ENCODE measurements at places on chromosomes 5 and 9.

DNA sequence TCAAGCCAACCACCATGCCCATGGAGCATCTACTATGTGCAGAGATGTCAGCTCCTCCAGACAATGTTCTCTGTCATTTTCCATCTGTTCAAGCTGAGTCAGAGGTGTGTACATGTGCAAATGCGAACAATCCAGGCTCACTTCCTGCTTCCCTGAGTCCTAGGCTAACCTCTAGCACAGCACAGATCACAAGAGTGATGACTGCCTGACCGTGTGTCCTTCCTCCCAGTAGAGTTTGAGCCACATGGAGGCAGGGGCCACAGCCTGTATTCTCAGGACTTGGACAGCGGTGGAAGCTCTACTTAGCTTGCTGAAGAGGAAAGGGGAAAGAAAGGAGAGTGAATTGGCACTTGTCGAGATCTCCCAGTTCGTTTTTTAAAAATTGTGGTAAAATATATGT, 87.2 kb downstream of the KCNIP1 start:
- DNase-seq, result no peak

- no peak for DNase-seq
These were observed 29.3 kb downstream of the PCDH1 start for GRCh38 chr5:141848744-141849414.

DNA sequence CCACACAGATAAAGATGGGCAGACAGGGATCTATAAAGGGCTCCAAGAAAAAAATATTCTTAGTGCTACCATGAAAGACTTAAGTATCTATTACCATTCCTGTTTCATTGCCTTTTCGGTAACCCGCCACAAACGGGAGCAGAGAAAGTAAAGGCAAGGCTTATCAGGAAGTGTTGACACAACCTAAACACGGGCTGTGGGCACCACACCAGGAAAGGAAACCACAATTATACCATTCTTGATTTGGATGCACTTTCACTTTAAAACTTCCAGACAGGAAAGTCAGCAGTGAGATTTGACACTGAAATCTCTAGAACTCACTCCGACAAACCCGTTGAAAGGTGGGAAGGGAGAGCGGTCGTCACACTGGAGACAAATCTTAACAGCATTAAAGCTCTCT, 6.5 kb downstream of the TLE1 start:
- no peak for DNase-seq

DNA sequence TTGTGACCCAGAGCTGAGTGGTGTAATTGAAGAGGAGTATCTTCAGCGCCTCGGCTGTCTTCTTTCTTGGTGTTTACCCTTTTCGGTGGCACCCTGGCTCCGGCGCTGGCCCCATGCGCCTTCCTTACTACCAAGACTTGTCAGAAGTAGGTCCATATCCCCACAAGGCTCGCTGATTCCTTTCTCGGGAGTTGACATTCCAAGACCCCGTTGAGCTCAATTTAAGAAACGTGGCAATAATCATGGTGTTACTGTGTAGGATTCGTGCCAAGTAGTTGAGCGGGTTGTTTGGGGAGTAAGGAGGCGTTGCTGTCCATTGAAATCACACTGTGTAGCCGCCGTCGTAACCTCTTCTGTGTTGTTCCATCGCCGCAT, 795 bp downstream of the NDUFAF2 start:
- no peak for DNase-seq

DNA sequence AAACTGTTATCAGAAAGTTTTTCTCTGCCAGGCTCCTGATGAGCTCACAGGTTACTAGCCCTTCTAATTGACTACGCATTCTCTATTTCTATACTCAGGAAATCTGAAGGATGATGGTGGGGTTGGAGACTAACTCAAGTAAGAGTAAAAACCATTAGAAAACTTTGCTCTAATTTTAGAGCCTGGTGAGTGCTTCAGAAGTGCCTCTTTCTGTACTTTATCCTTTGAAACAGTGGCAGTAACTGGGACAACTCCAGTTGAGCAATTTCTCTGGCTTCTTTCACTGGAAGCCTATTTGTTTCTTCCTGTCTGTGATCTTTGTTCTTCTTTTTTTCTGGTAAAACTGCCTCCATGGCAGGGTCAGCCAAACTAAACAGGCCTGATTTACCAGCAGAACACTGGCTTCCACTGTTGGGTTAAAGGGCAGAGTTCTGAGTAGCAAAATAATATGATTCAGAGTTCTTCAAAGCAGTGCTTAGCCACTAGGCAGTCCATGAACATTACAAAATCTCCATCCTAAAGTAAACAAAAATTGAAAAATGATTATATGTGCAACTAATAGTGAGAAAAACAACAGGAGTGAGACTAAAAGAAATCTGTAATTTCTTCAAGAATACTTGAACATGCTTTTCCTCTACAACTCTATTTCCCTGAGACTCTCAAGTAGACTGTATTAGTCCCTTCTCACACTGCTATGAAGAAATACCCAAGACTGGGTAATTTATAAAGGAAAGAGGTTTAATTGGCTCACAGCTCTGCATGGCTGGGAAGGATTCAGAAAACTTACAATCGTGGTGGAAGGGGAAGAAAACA, 79.8 kb downstream of the MROH2B start:
- no peak for DNase-seq

GRCh38 chr9:16664211-16664610, 206.3 kb downstream of the BNC2 start:
- DNase-seq, result no peak

GRCh38 chr5:154466147-154466546, 11.9 kb downstream of the HAND1 start:
- DNase-seq, result no peak

DNA sequence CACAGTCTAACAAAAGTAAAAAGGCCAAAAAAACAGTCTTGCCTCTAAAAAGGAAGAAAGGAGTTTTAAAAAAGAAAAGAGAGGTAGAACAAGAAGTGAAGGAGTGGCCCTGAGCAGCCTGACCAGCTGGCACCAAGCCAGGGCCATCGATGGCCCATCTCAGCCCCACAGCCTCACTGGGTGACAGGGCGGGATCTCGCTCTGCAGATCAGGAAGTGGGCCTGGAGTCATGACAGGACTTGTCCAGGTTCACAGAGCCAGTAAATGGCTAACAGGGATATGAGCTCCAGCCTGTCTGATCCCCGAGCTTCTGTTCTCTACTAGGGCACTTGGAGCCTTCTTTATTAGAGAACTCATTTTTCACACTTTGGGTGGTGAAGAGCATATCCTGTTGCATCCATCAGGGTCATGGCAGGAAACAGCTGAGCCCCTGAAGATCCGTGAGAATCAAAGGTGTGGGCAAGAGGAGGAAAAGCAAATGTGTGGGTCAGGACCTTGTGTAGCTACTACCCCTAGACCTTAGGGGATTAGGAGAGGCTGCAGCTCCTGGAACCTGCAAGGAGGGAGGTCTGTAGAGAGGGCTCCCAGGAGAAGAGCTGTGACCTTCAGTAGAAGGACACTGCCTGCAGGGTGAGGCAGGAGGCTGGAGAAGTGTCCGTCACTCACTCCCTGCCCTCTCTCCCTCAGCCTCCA, 299.0 kb upstream of the MSX2 start:
- no peak for DNase-seq

DNA sequence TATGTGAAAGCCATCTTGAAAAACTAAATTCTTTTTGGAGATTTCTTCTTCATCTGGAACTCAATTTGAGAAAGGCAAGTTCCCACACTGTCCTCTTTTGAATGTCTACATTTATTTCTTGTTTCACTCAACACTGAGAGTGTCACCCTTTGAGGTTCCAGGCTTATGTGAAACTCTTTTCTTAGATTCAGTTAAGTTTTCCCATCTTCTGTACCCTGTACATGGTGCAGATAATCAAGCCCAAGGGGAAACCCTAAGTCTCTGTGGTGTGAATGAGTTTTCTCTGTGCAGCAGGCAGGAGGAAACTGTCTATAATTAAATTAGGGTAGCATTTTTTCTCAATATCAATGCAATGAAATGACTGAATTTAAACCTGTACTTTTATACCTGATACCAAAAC, 72.3 kb upstream of the PRLR start:
- no peak for DNase-seq

- no peak for DNase-seq
These were observed 11.8 kb upstream of the MRNIP start for GRCh38 chr5:179870403-179870903.

DNA sequence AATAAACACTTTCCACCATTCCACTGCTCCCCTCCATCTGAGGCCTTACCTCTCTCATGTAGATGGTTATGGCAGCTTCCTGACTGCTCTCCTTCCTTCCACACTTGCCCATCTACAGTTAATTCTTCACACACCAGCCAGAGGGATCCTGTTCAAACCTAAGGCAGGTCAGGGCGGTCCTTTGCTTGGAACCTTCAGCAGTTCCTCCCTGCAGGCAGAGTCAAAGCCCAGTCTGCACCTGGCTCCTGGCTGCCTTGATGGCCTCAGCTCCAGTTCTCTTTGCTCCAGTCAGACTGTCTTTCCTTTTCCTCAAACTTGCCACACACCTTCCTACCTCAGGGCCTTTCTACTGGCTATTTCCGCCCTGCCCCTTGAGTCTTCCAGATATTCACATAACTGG, 30.2 kb upstream of the NR3C1 start:
- DNase-seq, result no peak

DNA sequence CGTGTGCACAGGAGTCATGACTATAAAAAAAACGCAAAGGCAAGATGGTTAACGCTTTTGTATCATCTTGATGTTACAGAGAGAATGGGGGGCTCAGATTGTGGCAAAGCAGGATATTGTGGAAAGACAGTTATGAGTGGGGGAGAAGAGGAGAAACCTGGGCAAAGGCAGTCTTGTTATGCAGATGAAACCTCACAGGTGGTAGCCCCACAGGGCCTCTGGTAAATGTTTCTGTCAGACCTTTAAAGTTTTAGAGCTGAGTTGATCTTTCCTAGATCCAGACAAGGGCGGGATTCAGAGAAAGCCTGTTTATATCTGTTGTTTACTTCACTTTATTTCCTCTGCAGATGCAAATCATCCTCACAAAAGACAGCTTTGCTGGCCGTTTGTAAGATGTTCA, 55.2 kb downstream of the C9orf85 start:
- DNase-seq, result no peak

DNA sequence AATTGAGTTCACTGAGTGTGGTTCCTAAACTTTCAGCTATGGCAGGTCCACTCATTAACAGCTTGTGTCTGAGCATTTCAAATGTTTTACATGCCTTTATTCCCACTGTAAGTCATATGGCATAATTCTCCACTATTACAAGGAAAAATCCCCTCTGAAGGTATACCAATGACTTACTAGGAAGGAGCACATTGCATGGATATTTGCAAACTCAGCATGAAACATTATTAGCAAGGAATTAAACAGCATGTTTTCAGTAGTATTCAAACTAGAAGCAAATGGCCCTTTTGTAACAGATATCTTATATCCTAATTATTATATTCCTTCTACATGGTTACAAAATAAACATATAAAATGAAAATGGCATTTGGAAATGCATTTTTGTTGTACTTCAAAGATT, 566.4 kb upstream of the CCNG1 start:
- no peak for DNase-seq

GRCh38 chr5:14184725-14185124, 41.6 kb downstream of the TRIO start:
- DNase-seq, result no peak

GRCh38 chr5:69509212-69509611, 16.6 kb downstream of the OCLN start:
- no peak for DNase-seq

- DNase-seq, result no peak
These were observed 22.1 kb downstream of the PTCH1 start for GRCh38 chr9:95494416-95495371.

GRCh38 chr9:77475641-77476473, 172.3 kb downstream of the GNA14 start:
- no peak for DNase-seq
